ENCODE measurements at places on chromosomes 5 and 9.

GRCh38 chr9:115730396-115730795 lies 423.2 kb upstream of the PAPPA start:
- no peak for DNase-seq

GRCh38 chr9:77087506-77087905 lies 68.1 kb downstream of the FOXB2 start:
- DNase-seq = no peak

DNA sequence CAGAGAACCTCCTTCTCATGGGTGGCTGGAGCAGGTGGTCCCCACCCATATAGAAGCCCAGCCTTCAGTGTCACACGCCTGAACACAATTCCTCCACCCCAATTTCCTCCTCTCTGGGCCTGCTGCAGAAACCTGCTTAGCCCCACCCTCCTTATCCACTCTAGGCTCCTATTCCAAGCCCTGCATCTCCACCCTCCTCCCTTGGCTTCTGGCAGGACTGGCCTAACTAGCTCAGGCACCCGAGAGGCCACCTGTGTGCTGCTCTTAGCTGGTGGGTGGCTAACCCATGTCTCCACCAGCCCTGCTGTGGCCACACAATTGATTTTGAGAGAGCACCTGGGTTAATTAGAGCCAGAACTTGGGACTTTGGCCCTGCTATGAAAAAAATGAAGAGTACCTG lies 77.3 kb upstream of the ATP10B start:
- no peak for DNase-seq

DNA sequence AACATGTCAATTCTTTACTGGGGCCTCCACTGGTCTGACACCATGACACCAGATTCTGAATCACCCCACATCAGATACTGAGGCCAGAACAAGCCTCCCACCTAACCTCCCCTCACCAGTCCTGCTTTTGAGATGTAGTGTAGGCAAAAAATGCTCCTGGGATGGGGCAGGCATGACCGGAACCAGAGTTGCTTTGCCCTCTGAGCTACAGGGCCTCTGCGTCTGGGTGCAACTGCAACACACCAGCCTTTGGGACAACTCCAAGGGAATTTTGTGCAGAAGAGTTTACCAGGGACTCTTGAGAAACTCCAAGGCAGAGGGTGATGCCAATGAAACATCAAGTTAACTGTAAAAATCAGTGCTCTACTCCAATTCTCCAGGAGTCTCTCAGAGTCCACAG lies 79.4 kb downstream of the SIL1 start:
- no peak for DNase-seq

GRCh38 chr9:27386571-27387091 lies 89.7 kb upstream of the EQTN start:
- no peak for DNase-seq

DNA sequence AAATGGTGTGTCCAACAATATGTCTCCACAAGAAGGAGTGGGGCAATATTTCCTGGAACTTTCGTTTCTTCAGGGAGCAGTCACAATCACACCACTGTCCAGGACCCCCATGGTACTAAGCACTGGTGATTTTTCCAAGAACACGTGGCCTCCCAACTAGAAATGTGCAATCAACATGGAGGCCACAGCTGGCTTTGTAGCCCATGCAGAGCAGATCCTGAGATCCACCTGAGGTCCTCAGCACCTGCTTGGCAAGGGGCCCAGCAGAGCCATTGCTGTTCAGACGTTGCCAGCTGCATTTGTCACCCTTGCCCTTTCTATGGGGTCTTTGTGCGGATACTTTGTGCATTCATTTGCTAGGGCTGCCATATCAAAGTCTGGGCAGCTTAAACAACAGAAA lies 334.5 kb upstream of the IRX4 start:
- no peak for DNase-seq

DNA sequence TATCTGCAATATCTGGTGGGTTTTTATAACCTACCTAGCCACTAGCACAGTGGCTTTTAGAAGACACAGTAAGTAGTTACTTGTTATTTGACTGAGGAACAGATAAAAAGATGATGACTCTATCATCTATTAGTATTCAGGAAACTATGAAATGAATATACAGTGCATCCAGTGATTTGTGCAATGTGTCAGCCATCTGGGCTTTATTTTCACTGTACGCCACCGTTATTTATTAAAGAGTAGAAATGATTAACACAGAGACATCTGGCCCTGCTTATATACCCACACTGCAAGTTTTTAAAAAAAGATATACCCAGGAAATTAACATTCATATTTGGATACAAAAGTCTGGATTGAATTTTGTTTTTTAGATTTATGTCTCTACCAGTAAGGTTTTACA lies 408.4 kb downstream of the PDE4D start:
- DNase-seq = no peak

DNA sequence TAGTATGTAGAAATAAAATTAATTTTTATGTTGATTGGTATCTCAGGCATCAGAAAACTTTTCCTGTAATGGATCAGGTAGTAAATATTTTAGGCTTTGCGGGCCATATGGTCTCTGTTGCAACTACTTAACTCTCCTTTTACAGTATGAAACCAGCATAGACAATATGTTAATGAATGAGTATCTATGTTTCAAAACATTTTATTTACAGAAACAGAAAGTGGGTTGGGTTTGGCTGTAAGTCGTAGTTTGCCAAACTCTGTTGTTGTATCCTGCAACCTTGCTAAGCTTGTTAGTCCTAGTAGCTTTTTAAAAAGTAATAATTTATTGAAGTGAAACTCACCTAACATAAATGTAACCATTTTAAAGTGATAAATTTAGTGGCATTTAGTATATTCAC lies 132.1 kb downstream of the NR3C1 start:
- DNase-seq = no peak

GRCh38 chr5:142600611-142601358 lies 85.1 kb downstream of the FGF1 start:
- DNase-seq = no peak

DNA sequence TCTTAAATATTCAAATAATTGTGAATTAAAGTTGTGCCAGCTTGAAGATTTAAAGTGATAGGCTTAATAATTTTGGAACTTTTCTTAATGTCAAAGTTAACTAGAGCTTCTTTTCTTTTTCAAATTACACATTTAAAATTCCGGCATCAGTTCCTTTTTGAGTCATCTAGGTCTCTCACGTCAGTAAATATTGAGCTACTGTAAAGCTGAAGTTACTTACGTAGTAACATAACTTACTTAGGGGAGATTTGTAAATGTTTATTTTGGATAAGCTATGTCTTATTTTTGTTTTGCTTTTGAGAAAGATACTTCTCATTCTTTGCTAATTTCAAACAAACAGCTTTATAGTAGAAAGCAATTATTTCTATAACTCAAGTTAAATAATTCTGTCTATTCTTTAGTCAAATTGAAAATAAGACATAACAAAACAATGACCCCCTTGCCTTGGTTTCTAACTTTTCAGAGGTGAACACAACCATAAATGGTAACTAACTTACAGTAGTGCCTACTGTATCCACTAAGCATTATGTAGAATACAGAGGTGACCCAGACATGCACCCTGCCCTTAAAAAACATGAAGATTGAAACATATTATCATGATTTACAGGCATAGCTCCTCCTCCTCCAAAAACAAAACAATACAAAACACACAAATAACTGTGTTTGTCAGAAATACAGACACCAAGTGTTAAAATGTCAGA lies 29.8 kb downstream of the CD274 start:
- no peak for DNase-seq

- no peak for DNase-seq
Measured at GRCh38 chr9:131411719-131412681, 18.1 kb downstream of the PRRC2B start.

DNA sequence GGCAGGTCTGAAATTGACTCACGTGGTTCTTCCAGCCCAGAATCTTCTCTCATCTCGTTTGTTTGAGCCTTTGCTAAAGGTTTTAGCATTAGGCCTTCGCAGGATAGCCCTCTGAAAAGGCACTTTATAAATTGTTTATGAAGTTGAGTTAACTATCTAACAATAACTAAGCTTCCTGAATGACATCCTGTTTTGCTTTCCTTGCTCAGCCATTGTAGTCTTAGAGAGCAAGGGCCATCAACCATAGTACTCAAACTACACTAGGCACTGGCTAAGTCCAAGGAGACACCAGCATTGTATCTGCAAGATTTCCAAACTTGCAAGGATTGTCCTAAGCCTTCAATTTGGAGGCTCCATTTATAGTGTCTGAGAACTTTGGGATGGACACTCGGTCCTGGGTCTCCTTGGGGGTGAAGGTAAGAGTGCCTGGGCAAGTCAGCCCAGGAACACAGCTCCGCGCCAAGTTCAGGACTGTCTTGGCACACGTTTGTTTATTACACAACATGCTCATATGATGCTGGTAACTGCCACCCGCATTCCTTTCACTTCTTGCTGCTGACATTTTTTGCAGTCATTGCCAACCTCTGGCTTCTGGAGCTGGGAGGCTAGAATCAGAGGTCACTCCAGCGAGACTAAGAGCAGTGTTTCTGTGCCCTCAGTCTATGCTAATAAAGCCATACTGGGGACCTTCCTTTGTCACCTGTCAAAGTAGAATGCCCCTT lies 151.1 kb downstream of the ESM1 start:
- no peak for DNase-seq

DNA sequence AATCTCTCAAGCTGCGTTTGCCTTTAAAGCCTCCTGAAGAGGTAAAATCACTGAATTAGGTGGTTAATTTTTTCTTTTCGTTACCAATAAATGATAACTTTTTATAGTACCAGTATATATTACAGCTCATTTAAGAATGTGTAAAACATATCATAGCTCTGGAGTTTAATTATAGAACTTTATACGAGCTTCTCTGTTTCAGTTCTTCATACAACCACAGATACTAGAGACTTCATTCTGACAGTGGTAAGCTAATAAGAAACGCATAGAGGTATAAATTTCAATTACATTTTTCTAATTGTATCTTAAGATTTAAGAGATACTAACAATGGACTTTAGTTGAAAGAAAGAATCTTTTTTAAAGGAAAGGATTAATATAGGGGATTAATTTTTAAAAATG lies 73.9 kb downstream of the PBX3 start:
- DNase-seq = no peak

GRCh38 chr9:99105152-99106043 lies 485 bp downstream of the TGFBR1 start:
- no peak for DNase-seq

- DNase-seq = no peak
Measured at GRCh38 chr9:84432746-84433145, 92.2 kb upstream of the SLC28A3 start.

- DNase-seq = no peak
Measured at GRCh38 chr9:131100445-131100844, 4.1 kb downstream of the AIF1L start.

- DNase-seq = no peak
Measured at GRCh38 chr5:86404256-86404655, 213.5 kb upstream of the COX7C start.

DNA sequence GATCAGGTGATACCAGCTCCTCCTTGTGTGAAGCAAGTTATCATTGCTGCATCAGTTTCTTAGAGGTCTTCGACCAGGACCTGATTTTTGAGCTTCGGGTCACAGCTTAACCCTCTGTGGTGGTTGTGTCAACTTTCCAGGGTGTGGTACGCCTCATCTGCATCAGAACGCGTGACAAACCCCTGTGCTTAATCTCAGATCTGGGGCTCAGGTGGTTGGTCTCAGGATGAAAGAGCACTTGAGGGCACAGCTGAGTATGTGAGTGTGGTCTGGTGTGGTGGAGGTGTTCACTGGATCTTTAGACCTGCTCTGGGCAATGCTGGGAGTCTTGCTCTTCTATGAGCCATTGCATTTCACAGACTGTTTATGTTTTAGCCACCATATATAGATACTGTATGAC lies 64.1 kb downstream of the OSTF1 start:
- DNase-seq = no peak

DNA sequence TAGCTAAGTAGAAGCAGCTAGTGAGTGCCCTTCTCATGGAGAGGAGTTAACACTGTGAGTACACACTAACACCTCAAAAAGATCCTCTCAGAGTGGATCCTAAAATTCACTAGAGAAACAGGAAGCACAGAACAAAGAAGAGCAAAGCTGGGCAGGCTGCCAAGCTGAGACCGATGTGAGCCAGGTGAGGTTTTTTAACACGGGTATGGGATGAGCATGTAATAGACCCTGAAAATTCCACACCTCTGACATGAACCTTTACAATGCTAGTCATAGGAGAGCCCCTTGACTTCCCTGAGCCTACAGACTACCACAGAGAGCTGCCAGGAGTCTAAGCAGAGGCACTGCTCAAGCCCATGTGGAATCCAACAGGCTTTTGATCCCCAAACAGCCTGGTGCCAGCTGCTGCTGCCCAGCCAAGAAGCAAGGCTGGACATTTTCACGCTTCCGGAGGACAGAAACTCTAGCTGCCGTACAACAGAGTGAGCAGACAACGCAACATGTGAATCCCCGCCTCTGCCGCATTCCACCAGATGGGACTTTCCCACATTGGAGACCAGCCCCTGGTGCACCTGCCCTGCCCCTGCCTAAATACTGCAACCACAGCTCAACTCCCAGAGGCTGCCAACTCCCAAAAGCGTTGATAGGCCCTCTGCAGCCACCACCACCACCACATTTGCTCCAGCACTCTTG lies 280.8 kb downstream of the CDH10 start:
- no peak for DNase-seq

DNA sequence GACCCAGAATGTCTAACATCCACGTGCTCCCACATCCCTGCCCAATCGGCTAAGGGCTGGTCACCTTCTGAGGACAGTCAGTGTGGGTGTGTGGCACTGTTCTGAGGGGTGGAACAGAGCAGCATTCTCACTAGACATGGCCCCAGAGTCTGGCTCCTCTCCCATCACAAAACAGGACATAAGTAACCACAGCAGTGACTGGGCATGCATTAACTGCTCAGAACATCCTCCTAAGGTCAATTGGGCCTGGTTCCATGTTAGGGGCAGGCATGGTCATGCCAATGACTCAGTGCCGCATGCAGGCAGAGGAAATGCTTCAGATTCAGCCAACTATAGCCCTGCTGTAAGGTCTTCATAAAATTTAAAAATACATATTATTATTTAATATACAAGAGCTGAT lies 12.9 kb downstream of the MACROH2A1 start:
- no peak for DNase-seq

- DNase-seq = no peak
Measured at GRCh38 chr5:177256296-177256695, 47.2 kb downstream of the RAB24 start.

GRCh38 chr9:119801311-119801710 lies 432.1 kb upstream of the BRINP1 start:
- no peak for DNase-seq

- DNase-seq = no peak
Measured at GRCh38 chr5:150144246-150144801, 11.3 kb downstream of the PDGFRB start.

GRCh38 chr5:171750311-171750788 lies 35.3 kb upstream of the SMIM23 start:
- peak; percentile 1 for DNase-seq

DNA sequence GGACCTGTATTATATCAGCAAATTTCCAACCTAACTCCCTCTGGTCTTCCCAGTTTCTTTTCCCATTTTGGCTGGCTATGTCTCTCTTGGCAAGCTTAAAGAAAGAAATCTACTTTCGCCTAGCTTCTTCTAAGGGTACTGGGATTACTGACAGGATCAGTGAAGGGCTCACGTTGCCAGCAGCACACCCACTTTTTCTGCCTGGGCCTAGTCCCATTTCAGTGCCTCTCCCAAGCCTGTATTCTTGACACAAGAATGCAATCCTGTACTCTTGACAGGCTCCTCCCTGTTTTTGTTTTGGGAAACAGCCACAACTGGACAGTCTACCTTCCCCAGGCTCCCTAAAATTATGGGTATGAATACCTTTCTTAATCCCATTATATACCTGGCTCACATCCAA lies 170.5 kb downstream of the EPB41L4A start:
- DNase-seq = no peak

GRCh38 chr9:108837530-108837929 lies 18.3 kb downstream of the ACTL7B start:
- no peak for DNase-seq

Data from NCI-H1930 (cell line).